HS-27A (cell line): ENCODE measurements at places on chromosomes 13 and 19.
A peak's percentile ranks its signal among the peaks of the same experiment; 100 is the strongest.

DNA sequence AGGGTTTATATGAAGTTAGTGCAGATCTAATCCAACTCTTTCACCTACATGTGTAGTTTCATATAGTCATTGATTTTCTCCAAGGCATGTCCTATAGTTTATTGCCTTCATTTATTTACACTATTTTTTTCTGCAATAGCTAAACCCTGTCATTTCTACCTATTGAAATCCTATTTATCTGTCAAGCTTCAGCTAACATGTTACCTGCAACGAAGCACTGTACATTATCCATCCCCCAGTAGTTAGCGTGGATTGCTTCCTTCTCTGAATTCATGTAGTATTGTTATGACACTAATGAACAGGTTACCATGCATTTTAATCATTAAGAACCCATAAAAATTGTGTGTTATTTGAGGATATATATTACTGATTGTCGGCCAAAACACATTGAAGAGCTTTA is 742.9 kb upstream of the PCDH20 start:
- no peak for DNase-seq

DNA sequence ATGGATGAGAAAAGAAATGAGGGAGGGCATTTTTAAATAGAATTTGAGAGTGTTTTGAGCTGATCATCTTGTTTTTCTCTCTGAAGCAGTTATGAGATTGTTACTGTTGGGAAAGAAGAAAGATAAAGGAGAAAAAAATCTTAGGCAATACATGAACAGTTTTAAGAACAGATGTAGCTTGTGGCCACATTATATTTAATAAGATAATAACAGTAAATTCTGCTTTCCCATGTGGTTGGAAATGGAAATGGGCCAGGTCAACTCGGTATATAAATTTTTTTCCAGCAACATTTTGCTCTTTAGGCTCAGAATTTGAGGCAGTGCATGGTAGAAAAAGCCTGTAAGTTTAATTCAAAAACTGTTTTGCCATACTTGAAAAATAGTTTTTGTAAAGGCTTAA is 118.7 kb downstream of the POSTN start:
- DNase-seq = no peak

DNA sequence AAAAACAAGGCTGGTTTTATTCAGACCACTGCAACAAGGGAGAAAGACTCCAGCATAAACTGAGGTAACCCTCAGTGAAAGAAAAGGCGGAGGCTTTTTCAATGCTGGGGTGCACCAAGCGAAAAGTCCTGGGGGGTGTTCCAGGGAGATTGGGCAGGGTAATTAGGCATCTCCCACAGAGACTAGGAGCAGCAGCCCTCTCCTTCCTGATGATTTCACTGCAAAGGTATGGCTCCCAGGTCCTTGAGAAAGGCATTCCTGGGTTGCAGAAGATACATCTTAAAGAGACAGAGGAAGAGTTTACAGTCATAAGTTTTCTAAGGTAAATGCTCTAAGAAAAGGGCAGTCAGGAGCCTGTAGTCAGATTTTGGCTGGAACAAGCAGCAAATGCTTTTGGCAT is 412.0 kb downstream of the FOXO1 start:
- no peak for DNase-seq

- no peak for DNase-seq
These were observed 297.0 kb downstream of the FGF9 start for GRCh38 chr13:21967871-21968270.

DNA sequence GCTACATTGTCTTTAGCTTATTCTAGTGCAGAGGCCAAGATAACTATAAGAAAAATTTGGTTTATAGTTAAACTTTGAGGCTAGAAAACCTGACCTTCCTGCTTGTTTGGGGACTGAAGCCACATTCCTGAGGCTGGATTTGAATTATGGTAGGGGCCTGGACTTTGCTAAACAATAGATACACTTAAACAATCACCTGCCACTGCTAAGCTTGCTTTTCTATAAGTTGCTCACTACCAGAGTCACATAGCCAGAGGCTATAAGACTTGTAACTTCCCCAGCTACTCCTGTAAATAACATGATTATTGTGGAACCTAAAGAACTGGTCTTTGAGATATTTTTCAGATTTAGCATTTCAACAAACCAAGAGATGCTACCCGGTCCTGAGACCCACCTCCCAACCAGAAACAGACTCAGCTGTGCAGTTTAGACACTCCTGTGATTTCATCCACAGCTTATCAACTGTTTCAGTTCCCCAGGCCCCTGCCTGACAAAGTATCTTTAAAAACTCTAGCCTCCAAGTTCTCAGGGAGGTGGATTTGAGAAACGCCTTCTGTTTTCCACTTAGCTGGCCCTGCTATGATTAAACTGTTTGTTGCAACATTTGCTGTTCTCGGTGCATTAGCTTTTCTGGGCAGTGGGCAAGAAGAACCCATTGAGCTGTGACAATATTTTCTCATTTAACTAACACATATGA is 77.7 kb downstream of the MIPEP start:
- no peak for DNase-seq

DNA sequence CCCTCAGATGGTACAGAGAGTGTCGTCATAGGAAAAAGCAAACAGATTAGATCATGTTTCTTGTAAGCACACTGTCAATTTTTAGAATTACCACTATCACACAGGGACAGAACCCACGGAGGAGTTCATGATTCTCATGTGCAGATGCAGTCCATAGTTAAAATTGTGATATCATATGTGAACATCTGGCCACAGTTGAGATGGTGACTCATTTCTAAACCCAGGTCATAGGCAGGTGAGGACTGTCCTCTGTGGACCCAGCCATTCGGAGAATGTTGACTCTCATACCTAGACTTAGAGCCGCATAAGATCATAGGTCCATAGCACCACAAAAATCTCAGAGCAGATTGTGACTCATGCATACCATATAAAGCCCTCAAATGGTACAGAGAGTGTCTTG is 17.8 kb upstream of the ZNF730 start:
- no peak for DNase-seq

GRCh38 chr13:93511011-93511410 is 284.4 kb downstream of the GPC6 start:
- DNase-seq = no peak

- no peak for DNase-seq
These were observed 505.6 kb downstream of the KCTD12 start for GRCh38 chr13:76380446-76381065.

DNA sequence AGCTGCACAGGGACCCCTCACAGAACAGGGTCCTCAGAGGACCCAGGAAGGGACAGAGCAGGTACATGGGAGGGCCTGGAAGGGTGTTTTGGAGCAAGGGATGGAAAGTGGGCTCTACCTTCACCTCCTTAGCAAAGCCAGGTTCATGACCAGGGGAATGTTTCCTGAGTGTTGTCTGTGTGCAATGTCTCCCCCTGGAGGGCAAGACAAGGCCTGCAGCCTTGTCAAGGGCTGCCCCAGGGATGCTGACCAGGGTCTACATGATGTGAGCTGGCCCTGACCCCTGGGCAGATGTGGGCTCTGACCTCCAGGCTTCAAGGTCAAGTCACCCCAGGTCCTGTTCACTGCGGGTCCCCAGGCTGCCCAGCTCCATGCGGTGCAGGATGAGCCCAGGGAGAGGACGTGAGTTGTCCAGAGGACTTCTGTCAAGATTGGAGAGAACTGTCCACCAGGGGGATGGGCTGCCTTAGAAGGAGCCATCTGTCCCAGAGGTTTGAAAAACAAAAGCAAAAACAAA is 1.0 kb upstream of the CEACAM1 start:
- DNase-seq = peak; percentile 36

DNA sequence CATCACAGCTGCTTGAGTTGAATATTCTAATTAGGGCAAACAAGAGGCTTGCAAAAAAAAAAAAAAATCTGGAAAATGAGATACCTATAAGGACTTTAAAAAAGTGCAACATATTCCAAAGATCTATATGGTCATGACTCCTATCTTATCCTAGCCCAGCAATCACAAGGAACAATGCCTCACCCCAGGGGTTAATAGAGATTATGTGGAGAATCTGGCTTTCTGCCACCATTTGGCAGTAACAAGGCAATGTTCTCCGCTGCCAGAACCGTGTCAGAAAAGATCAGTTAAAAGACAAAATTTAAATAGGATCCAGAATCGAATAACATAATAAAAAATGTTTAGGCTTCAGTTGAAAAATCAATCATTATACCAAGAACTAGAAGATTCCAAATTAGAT is 1643.2 kb upstream of the PRR20A start:
- no peak for DNase-seq

DNA sequence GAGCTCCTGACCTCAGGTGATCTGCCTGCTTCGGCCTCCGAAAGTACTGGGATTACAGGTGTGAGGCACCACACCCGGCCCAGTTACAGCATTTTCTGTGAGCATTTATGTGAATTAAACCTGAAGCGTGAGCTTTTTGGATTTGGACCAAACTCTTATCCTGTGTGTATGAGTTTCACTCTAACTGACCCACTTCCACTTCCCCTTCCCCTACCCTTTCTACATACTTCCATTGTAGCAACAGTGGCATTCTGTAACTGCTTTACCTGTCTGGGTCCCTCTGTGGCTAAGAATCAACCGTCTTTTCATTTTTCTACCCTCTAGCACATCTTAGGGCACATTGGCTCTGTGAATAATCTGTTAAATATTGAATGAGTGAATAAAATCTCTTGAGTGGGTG is 16.2 kb downstream of the FRY start:
- DNase-seq = no peak
